ENCODE measurements at places on chromosomes 13 and 19. TPM values are rescaled to one million over a fixed set of nuclear protein-coding genes. Genes with fewer than 3 reads are reported as not detected.

DNA sequence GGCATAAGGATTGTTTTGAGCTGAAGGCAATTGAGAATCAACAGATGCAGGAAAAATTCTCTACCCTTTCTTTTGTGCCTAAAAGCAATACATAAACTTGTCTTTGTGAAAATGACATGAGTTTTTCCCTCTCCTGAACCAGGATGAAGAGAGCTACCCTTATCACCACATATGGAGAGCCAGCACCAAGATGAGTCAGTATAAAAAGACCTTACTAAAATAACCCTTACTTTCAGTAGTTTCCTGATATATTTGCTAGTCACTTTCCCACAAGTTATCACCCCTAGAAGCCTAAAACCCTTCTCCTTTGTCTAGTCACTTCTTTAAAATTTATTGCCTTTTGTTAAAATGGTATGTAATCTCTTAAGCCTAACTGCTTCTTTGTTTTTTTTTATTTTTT, 61.9 kb upstream of the ANKRD10 start:
- no peaks in the 10 kb centered on the region for H3K4me1 ChIP-seq
- peak; percentile 11 for DNase-seq
- H3K27me3 ChIP-seq = no peaks in the 10 kb centered on the region
- H3K4me3 ChIP-seq = no peak overlapping the region
- no peaks in the 10 kb centered on the region for H3K36me3 ChIP-seq

GRCh38 chr19:38317104-38317612, 1.4 kb upstream of the YIF1B start:
- H3K27me3 ChIP-seq = no peaks in the 10 kb centered on the region
- no peak for DNase-seq
- H3K4me3 ChIP-seq = no peak overlapping the region
- H3K4me1 ChIP-seq = peaks cover 6% of the 10 kb centered on the region
- H3K36me3 ChIP-seq = no peaks in the 10 kb centered on the region

Gene LYL1
- total RNA-seq = 0.28 TPM

DNA sequence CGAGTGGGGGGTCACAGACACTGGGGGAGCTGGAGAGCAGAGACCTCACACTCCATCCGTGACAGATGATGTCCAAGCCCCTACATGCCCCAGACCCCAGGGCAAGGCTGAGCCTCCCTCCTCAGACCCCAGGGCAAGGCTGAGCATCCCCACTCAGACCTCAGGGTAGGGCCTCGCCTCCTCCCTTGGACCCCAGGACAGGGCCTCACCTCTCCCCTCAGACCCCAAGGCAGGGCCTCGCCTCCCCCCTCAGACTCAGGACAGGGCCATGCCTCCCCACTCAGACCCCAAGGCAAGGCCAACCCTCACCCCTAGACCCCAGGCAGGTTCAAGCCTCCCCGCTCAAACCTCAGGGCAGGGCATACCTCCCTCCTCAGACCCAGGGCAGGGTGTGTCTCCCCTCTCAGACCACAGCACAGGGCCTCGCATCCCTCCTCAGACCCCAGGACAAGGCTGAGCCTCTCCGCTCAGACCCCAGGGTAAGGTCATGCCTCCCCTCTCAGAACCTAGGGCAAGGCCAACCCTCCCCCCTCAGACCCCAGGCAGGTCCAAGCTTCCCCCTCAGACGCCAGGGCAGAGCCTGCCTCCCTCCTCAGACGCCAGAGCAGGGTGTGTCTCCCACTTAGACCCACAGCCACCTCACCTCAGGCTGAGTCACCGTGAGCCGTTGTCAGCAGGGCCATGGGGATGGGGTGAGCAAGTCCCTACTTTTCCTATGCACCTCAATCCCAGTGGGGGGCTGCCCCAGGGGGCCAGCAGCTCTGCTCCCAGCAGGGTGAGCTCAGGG, 1.7 kb upstream of the S1PR4 start:
- no peak overlapping the region for H3K27ac ChIP-seq
- no peak overlapping the region for H3K4me3 ChIP-seq
- no peaks in the 10 kb centered on the region for H3K27me3 ChIP-seq
- no peaks in the 10 kb centered on the region for H3K36me3 ChIP-seq

DNA sequence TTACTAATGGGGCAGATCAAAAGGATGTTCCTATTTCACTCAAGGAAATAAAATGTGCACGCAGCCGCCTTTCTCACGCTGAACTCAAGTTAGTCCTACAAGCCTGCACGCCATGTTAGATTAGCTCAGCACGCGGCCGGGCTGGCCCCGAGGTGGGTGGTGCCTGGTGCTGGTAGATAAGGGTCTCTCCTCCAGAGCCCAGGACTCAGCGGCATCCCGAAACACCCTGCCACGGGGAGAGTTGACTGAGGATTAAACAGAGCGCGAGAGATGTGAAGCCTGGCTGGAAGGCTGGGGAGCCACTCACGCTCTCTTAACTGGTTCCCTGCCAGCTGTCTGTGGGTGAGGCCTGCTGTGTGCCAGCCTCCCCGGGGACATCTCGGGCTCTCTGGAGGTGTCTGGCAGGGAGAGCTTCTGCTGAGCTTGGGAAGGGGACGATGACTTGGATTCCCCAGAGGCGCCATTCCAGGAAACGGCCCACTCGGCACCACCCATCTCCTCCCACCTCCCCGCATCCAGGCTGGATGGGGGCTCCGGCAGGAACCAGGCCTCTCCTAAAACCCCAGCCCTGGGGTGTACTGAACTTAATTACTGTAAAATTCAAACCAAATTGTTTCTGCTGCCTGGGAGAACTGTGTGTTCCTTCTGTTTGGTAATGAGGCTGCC, 122.2 kb downstream of the KDM4B start:
- H3K27ac ChIP-seq = no peak overlapping the region
- no peaks in the 10 kb centered on the region for H3K4me1 ChIP-seq
- H3K4me3 ChIP-seq = no peak overlapping the region
- peaks cover 33% of the 10 kb centered on the region for H3K36me3 ChIP-seq

DNA sequence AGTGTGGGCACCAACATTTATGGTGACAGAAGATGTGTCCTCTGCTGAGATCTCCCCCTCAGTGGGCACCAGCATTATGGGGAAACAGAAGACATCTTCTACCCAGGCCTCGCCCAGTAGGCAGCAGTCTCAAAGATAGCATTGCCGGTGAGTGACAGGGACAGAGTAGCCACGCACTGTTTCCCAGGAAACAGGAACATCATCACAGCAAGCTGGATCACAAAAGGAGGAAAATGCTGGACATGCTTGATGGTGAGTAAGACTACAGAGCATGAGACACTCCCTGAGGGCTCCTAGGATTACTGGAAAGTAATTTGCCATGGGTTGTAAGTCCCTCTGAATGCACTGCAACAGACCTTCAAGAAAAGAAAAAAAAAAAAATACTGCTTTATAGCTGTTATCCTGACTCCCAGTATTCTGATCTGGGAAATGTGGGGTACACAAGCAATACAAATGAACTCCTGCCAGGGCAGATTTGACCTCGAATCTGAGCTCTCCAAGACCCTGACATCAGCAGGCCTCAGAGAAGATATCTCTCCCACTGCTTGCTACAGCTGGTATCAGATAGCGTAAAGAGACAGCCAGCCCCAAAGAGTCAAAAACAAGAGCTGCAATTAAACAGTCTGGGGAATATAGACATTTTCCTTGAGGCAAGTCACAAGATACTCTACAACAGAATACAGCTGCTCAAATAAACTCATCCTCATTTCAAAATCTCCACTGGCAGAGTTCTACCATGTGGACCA, 180.4 kb downstream of the RBM26 start:
- H3K27ac ChIP-seq = no peak overlapping the region
- no peaks in the 10 kb centered on the region for H3K27me3 ChIP-seq
- no peak for DNase-seq
- no peak overlapping the region for H3K4me3 ChIP-seq
- H3K4me1 ChIP-seq = no peaks in the 10 kb centered on the region

GRCh38 chr13:49367640-49368422, 76.0 kb downstream of the CAB39L start:
- H3K27ac ChIP-seq = peak overlapping the region; percentile 24
- H3K36me3 ChIP-seq = no peaks in the 10 kb centered on the region

- H3K4me1 ChIP-seq = no peaks in the 10 kb centered on the region
- no peaks in the 10 kb centered on the region for H3K27me3 ChIP-seq
- no peak overlapping the region for H3K27ac ChIP-seq
- H3K4me3 ChIP-seq = no peak overlapping the region
- peaks cover 26% of the 10 kb centered on the region for H3K36me3 ChIP-seq
- DNase-seq = no peak
Measured at GRCh38 chr19:39182174-39182505, 14.6 kb upstream of the NCCRP1 start.

Gene CCNE1
- 6.8 TPM for total RNA-seq

- no peak overlapping the region for H3K27ac ChIP-seq
- DNase-seq = peak; percentile 6
- no peaks in the 10 kb centered on the region for H3K4me1 ChIP-seq
- H3K36me3 ChIP-seq = no peaks in the 10 kb centered on the region
Measured at GRCh38 chr13:42633495-42633894, 59.5 kb downstream of the TNFSF11 start.

All from IMR-90 (cell line).